ENCODE measurements at places on chromosomes 1 and 21.

DNA sequence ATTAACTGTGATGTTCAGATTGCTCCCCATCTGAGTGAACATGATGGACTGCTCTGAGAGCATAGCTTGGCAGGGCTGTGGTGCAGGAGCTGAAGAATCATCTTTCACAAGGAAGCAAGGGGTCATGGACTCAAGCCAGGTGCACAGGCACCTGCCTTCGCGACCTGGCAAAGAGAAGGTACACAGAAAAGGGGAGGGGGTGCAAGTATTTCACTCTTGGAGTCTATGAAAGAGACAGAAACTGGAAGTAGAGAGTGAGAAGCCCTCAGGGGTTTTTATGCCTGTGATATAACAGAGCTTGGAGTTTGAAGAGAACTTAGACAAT lies 232.6 kb upstream of the PLXNA2 start:
- DNase-seq, result no peak

GRCh38 chr1:14479865-14480264 lies 118.6 kb upstream of the KAZN start:
- peak; percentile 35 for DNase-seq

GRCh38 chr1:198937231-198938031 lies 298.6 kb downstream of the PTPRC start:
- peak; percentile 92 for DNase-seq

- no peak for DNase-seq
These were observed 13.2 kb downstream of the ODF2L start for GRCh38 chr1:86382878-86383277.

DNA sequence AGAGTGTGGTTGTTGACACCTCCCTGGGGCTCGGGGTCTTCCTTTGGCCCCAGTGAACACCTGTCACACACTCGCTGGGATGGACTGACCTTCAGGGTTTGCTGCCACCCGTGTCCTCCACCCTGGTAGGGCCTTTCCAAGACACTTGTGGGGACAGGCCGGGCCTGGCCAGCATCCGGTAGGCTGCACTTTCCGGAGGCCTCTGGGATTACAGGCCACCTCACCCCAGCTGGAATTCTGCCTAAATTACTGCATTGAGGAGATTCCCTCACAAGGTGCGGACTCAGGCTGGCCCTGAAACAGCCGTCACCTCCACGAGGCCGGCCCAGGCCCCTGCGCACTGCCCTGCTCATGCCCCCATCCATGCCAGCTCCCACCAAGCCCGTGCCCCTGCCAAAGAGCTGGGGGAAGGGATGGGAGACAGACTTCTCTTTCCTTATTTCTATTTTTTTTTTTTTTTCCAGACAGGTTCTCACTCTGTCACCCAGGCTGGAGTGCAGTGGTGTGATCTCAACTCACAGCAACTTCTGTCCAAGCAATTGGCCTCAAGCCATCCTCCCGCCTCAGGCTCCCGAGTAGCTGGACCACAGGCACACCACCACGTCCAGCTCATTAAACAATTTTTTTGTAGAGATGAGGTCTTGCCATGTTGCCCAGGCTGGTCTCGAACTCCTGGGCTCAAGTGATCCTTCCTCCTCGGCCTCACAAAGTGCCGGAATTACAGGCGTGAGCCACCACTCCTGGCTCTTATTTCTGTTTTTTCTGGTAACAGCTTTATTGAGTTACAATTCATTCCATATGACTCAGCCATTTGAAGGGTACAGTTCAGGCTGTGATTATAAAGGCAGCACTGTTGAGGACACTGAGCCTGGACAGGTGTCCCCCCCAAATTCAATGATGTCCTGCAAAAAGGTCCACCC lies 11.3 kb downstream of the CSTB start:
- peak; percentile 22 for DNase-seq

GRCh38 chr1:44035726-44036408 lies 4.6 kb upstream of the SLC6A9 start:
- DNase-seq, result no peak

DNA sequence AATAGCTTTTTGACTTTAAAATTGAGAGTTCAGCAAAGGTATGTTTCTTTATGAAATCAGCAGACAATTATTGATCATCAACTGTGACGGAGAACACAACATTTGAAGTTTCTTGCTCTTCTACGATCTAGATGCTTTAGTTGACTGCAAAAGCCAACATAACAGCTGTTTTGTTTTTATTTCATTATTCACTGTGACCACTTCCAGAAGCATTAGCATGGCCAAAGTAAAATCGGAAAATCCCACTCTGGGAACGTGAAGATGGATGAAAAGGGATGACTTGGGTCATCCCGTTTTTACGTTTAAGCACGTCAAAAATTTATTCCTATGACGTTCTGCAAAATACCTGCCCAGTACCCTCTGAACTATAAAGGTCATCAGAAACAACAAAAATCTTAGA lies 833.0 kb upstream of the ADAMTS5 start:
- no peak for DNase-seq

Data from fibroblast of skin of right quadriceps (primary cell).